ENCODE measurements at places on chromosomes 12 and 14.
A peak's percentile ranks its signal among the peaks of the same experiment; 100 is the strongest.

- peak; percentile 47 for DNase-seq
These were observed 54.5 kb upstream of the HECTD1 start for GRCh38 chr14:31261859-31262731.

DNA sequence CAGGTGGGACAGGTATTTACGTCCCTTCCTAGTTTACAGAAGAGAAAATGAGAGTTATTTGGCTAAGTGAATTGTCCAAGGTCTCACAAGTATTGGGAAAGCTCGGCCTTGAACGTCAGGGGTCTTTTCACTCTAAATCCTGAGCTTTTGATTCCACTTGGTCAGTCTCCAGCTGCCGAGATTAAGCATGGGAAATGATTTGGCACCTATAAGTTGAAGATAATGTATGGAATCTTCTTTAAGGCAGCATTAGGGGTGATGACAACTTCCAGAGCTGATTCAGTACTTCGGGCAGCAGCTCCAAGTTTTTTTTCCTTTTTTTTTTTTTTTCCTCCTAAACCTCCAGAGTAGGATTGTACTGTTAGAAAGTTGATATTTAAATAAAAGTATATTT, 722 bp downstream of the FAM234B start:
- peak; percentile 43 for DNase-seq

- no peak for DNase-seq
These were observed 33.9 kb downstream of the SLC39A9 start for GRCh38 chr14:69432364-69432763.

GRCh38 chr12:15928870-15929571, 17.9 kb downstream of the DERA start:
- DNase-seq: peak; percentile 26

DNA sequence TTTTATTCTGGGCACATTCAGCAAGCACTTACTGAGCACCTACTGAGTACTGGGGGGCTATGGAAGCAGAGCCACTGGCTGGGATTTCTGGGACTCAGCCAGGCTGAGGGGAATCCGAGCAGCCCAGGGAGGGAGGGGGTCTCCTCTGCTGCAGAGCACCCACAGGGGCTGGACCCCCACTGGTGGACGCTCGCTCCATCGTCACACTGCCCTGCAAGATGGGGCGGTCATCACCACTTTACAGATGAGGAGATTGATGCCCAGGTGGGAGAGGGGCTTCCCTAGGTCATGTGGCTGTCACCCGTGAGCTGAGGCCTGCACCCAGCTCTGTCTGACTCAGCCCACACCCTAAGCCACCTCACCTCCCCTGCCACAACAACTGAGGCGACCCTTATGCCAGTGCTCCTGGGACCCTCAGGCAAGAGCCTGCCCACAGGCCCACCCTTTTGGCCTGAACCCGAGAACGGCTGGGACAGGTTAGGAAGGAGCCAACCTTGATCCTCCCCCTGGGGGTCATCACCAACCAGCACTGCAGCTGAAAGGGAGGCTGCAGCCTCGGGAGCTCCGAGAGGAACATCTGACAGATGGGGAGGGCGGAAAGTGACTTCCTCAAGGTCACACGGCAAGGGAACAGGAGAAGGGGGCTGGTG, 74.4 kb downstream of the SERPINA3 start:
- DNase-seq: no peak

GRCh38 chr14:101039755-101040138, 136.2 kb upstream of the RTL1 start:
- no peak for DNase-seq

DNA sequence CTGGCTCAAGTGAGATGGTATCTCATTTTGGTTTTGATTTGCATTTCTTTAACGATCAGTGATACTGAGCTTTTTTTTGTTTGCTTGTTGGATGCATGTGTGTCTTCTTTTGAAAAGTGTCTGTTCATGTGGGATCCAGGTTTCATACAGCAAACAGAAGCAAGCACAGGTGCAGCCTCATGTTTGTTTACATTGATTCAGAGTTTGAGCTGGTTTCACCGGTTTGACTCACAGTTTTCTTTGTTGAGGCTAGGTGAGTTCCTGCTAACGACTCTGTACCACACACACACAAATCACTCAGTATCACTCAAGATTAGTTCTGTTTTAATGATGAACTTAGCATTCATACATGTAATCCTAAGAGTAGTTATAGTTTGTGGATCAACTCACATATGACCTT, 3.7 kb downstream of the OR10G2 start:
- no peak for DNase-seq

DNA sequence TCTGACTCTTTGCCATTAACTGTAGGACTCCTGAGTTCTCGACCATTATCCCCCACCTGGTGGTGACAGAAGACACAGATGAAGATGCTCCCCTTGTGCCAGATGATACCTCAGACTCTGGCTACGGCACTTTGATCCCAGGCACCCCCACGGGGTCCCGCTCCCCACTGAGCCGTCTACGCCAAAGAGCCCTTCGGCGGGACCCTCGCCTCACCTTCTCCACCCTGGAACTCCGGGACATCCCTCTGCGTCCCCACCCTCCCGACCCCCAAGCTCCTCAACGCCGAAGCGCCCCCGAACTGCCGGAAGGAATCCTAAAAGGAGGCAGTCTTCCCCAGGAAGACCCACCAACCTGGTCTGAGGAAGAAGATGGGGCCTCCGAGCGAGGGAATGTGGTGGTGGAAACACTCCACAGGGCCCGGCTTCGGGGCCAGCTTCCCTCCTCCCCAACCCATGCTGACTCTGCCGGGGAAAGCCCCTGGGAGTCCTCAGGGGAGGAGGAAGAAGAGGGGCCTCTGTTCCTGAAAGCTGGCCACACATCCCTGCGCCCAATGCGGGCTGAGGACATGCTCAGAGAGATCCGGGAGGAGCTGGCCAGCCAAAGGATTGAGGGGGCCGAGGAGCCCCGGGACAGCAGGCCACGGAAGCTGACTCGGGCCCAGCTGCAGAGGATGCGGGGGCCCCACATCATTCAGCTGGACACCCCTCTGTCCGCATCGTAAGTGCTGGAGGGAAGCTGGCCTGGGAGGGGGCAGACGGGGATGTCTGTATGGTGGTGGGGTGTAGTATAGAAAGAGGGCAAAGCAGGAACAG, 14.4 kb downstream of the TNFRSF1A start:
- peak; percentile 67 for DNase-seq

- no peak for DNase-seq
These were observed 8.4 kb downstream of the PITPNM2 start for GRCh38 chr12:123142518-123142840.

- DNase-seq: peak; percentile 38
These were observed 27.7 kb downstream of the DIO3 start for GRCh38 chr14:101588990-101589389.

GRCh38 chr14:37623426-37623951, 28.1 kb downstream of the TTC6 start:
- DNase-seq: peak; percentile 48

- peak; percentile 88 for DNase-seq
These were observed 13.5 kb upstream of the TNFAIP2 start for GRCh38 chr14:103109535-103110441.

GRCh38 chr14:58673722-58674121, 36.0 kb downstream of the DACT1 start:
- no peak for DNase-seq

DNA sequence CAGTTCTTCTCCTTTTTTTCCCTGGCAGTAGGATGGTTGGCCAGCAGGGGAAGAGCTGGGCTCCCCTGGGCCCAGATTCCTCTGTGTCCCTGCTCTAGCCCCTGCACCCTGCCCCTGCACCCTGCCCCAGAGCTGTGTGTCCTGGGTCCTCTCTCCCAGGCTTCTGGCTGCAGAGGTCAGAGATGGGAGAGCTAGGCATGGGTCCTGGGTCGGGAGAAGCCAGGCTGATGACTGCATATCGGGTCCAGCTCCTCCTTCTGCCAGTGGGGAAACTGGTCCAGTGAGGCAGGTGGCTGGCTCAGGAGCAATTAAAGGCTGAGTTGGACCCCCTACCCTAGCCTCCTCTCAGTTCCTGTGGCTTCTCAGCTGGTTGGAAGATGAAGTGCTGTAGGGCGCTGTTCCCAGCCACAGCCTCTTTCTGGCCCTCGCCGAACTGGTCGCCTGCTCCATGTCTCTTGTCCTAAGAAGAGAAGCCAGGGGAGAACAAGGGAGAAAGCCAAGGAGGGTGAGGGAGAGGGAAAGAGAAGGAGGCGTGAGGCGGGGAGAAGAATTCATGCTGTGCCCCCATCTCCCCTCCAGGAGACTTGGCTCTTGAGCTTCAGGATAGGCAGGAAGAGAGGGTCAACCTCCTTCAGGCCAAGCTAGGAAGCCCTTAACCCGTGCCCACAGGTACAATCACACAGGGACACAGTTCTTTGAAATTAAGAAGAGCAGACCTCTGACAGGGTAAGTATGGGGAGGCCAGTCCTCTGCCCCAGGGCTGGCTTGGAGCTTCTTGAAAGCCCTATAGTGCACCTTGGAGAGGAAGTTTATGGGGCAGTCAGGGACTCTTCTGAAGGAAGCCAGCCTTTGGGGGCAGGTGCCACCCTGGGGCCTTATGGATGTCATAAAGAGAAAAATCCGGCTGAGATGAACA, 9.5 kb downstream of the VASH1 start:
- DNase-seq: no peak

DNA sequence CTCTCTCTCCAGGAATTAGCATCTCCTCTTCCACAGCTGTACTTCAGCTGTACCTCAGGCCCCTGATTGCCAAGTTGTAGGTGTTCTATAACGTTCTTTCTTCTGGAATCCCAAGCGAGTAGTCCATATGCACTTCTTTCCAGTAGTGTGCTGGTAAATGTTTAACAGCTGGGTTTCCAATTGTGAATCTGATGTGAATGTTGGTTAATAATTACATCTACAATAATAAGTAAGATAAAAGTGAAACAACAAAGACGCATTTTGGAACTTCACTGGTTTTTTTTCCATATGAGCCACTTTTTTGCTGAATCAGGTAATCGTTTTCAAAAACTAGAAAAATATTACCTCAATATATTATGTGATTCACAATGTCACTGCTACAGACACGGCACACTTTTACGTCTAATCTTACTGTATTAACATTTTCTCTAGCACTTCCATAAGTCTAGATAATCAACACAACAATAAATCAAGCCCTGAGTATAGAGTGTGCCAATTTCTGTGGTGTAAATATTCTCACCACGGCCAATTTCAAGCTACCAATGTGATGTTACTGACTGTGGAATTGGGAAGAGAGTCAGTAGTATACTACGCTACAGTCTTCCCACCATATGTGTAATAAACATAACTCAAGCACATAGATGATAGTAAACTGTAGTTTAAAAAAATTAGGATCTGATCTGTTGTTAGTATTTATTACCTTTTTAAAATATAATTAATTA, 113.0 kb downstream of the ZFP36L1 start:
- peak; percentile 44 for DNase-seq

DNA sequence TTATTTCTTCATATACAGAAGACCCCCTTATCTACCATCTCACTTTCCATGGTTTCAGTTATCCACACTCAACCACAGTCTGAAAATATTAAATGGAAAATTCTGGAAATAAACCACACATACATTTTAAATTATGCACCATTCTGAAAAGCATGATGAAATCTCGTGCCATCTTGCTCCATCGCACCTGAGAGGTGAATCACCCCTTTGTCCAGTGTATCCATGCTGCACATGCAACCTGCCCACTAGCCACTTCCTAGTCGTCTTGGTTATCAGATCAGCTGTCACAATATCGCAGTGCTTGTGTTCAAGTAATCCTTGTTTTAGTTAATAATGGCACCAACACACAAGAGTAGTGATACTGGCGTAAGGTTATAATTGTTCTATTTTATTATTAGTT, 145.7 kb downstream of the C12orf42 start:
- DNase-seq: no peak

DNA sequence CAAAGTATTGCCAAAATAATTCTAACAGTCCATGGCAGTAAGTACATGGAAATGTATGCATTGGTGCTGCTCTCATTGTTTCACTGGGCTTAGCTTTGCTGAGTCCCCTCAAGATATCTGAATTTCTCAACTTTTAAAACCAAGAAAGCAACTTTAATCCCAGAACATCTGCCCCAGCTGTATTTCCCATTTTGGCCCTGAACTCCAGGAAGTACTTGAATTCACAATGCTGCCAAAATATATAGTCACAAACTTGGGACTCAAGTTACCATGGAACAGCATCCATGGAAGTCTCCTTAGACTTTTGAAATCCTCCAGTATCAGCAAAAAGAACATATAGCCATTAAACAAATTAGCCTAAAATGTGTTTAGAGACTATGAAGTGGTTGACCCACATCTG, 78.5 kb upstream of the FLRT2 start:
- peak; percentile 95 for DNase-seq

GRCh38 chr14:73264885-73265720, 27.8 kb downstream of the PAPLN start:
- DNase-seq: no peak

DNA sequence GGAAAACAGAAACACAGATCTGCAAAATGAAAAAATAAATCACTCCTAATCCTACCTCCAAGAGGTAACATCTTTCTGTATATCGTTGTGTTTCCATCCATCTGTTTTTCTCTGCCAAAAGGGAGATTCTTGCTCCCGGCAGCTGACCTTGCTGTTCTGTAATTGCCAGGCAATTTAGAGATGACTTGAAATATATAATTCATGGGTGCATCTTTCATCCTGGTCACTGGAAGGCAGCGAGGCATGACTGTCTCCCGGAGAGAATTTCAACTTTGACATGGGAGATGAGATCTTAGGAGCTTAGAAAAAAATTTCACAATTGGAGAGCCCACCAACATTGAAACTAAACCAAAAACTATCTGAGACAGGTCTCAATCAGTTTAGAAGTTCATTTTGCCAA, 53.0 kb downstream of the WSCD2 start:
- no peak for DNase-seq

DNA sequence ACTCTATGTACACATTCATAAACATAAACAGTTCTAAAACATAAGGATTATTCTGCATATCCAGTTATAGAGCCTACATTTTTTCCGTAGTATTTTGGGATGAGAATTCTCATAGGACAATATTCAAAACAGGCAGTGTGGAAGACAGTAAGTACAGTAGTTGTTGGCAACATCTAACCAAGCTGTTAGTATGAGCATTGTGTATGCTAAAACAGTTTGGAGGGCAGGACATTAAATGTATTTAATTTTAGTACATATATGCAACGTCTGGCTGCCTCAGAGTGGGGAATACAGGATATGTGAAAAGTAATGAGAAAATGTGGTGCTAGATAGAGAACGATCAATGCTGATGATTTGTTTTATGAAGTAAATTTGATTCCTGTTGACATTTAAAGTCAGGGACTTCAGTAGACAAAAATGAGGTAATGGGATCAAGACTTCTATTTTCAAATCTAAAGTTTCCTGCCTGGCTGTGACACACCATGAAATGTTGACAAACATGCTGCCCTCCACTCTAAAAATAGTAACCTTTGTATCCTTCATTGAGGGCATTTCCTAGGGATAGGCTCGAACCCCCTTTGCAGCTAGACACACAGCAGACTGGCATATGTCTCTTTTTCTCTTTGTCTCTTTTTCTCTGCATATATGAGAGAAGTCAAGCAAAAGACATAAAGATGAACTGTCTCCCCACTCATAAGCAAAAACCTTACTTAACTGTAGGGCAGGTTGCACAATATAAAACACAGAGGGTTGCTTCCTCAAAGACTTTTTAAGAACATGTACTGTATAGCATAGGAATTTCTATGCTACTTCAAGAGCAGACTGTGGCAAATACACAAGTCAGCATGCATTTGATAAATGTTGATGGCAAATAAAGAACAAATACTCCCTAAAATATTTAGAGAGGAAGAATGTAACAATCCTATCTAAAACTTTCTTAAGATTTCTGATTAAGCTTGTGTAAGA, 75.5 kb upstream of the GTF2A1 start:
- no peak for DNase-seq

All from muscle of leg (tissue), 16 donors.